ENCODE measurements at places on chromosomes 4 and X.

- DNase-seq: no peak
These were observed 637 bp upstream of the SYN1 start for GRCh38 chrX:47620303-47620685.

DNA sequence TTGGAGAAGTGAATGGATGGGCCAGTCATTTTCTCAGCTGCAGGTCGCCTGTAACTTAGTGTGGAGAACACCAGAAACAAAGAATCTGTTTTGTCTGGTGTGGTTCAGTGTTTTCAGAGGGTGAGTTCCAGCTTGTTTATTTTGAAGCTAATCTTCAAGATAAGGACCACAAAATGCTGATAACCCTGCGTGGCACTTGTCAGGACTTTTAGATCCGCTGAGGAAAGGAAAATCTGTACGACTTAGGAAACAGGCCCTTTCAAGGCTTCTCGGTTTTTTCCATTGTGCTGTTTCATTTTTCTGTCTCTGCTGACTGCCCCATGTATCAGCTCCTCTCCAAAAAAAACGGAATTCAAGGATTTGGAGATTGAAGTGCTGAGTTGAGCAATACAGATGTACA lies 8.7 kb upstream of the ANAPC4 start:
- DNase-seq: no peak

- no peak for DNase-seq
These were observed 6.0 kb upstream of the VSIG4 start for GRCh38 chrX:66045894-66046293.

DNA sequence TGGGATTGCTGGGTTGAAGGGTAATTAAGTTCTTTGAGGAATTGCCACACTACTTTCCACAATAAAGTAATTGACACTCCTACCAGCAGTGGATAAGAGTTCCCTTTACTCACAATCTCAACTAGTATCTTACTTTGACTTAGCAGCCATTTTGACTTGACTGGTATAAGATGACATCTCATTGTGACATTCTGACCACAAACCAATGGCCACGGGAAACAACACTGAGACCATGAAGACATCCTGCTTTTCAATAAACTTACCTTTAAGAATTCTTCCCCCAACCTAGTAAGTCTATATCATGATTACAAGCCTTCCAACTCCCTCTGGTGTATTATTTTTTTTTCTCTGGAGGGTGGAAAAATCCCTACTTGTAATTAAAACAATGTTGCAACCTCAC lies 66.9 kb upstream of the WDR1 start:
- DNase-seq: no peak

DNA sequence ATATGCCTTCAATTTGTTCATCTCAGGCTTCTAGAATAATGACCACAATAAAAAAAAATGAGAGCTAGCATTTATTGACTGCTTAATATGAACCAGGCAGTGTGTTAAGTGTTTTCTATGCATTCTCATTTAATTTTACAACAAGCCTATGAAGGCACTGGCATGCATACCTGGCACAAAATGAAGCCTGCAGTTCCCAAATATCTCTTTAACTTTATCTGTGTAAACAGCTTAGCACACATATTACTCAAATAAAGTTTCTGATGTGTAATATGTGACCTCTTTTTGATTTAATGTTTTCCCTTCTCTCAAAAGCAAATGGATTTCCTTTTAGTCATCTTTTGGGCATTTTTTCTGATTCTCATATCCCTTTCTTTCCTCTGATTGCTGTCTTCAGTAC lies 671.8 kb downstream of the PCDH7 start:
- no peak for DNase-seq

DNA sequence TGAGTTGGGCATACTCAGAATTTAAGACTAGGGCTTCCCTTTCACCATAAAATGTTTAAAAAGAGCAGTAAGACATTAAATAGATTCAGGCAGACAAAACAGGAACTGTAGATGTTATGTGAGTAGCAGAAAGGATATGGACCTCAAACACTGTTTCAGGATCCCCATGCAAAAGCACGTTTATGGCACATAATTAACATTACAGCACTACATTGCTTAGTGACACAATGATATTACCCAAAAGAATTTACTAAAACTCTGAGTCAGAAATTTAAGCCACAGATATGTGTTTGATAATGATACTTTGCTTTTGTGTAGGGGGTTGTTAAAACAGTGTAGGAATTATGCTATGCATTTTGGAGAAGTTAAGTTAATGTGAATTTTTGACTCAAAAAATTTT lies 266.3 kb downstream of the PDGFC start:
- DNase-seq: no peak

GRCh38 chrX:112513154-112513553 lies 166.6 kb downstream of the LHFPL1 start:
- no peak for DNase-seq

DNA sequence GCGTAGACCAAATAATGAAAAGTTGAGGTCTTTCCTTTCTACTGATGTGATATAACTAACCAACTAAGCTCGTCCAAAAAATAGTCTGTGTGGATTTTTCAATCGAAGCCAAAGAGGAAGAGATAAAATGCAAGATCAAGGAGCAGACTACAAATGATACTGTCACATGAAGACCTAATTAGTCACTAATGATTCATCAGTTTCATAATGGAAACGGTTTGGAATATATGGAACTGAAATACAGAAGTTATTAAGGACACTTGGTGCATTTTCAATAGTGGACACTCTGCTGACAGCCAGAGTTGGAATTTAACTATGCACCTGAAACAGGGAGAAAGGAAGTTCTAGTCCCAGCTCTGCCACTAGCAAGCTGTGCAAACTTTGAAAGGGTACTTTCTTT lies 119.8 kb downstream of the GUCY2F start:
- DNase-seq: no peak

GRCh38 chr4:94803181-94803580 lies 45.4 kb downstream of the BMPR1B start:
- no peak for DNase-seq

DNA sequence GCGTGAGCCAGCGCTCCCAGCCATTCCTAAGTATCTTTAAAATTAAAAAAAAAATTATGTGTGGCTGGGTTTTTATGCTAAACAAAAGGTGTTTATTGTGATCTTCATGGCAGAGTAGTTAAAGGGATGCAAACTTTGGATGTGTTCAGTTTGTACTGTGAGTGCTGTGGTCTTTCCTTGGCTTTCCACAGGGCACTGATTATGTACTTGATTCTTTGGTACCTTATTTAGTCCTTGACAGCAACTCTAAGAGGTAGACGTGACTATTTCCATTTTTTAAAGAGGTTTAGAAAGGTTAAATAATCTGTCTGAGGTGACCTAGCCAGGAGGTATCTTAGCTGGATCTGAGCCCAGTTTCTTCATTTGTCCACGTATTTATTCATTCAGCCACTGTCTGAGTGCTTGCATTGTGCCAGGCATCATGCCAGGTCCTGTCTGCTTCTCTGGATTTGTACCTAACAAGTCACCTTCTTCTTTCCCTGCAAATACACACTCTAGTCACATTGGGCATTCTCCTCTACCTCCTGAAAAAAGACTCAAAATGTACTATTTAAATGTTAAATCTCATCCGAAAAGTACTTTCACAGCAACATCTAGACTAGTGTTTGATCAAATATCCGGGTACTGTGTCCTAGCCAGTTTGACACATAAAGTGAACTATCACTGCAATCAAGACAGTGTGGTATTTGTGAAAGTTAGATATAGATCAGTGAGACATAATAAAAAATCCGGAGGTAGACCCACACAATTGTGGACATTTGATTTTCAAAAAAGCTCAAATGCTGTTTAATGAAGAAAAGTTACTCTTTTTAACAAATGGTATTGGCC lies 31.5 kb downstream of the WWC2 start:
- DNase-seq: no peak

DNA sequence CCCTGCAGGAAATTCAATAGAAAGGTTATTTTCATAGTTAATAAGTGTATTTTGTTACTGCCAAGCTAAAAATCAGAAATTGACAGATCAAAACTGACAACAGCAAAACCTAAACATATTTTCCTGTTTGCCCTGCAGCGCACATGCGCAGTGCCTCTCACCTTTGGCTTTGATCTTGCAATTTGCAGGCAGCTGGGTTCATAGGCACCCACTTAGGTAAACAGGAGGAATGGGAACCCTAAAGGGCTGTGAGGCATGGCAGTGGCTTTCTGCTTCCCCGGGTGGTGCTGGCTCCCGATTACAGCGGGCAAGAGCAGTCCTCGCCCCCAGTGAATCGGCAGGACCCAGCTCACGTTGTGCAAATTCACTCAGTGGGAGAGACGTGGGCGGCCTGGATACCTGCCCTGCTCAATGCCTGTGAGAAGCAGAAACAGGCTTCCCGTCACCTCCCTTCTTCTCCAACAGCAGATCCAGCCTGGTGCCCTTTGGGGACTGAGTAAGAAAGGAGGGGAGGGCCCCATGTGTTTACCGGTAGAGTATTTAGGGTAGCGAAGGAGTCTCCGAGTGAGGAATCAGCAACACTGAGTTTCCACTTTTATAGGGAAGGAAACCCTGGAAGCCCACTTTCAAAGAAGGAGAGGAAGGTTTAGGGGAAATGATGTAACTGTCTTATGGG lies 25.7 kb downstream of the CCKAR start:
- no peak for DNase-seq

GRCh38 chr4:189773909-189774308 lies 166.8 kb upstream of the FRG1 start:
- DNase-seq: no peak

All from CD4-positive, alpha-beta memory T cell (primary cell).